Suppressor macrophage (primary cell): ENCODE measurements at places on chromosomes 2 and 18.
A peak's percentile ranks its signal among the peaks of the same experiment; 100 is the strongest.

- DNase-seq, result peak; percentile 96
Observed at GRCh38 chr2:42169100-42169873, at the start of gene EML4. Gene EML4 (plus strand): TSS chr2:42169353. CDS start chr2:42169612, 259 bp downstream.

DNA sequence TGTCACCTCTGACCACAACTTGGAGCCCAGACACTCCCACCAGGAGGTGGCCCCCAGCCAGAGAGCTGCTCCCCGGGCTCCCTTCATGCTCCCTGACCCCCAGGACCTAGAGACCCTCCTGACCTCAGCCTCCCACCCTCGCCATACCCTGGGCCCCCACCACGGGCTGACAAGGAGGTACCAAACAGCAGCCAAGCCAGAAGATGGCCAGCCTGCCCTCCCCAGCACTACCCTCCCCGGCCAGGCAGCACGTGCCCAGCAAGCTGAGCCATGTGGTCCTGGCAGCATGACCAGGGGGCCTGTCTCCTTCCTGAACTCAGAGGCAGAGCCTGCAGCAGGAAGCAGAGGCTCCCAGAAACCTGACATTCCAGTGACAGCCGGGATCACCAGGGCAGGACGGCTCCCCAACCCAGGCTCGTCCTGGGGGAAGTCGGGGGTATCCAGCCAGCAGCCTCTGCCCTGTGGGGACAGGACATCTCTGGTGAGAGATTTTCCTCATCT is 69.4 kb upstream of the GPC1 start:
- DNase-seq, result no peak

- no peak for DNase-seq
Observed at GRCh38 chr2:182740701-182741100, 24.6 kb downstream of the DNAJC10 start.

DNA sequence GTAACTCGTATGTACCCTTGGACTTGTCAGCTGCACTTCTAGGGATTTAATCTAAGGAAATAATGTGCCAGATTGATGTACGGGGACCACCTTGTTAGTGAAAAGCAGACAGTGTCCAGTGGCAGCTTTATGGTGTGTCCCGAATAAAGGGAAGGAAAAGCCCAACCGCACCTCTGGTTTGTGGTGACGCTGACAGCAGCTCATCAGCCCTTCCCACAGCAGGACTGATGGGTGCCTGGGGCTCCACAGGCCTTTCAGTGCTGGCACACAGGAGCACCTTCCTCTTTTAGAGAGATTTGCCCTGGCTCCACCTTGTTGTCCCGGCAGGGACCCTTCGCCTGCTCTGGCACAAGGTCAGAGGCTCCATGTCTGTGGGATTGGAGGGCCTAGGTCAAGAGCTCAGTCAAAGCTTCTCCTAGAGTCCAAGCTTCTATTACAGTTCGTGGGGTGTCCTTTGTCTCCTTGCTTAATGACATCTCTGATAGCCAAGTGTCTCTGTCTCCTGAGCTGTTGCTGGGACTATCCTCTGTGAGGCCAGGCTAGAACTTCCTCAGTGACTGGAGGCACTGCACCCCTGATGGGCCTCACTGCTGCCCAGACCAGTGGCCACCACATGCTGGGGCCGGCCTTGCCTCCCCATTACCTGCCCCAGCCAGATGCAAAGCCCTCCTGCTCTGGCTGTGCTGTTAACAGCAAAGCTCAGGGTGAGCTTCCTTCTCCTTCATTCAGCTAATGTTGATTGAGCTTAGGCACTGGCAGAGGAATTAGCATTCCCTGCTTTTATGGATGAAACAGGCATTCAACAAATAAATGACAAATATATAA is 33.0 kb upstream of the SCLY start:
- peak; percentile 36 for DNase-seq

DNA sequence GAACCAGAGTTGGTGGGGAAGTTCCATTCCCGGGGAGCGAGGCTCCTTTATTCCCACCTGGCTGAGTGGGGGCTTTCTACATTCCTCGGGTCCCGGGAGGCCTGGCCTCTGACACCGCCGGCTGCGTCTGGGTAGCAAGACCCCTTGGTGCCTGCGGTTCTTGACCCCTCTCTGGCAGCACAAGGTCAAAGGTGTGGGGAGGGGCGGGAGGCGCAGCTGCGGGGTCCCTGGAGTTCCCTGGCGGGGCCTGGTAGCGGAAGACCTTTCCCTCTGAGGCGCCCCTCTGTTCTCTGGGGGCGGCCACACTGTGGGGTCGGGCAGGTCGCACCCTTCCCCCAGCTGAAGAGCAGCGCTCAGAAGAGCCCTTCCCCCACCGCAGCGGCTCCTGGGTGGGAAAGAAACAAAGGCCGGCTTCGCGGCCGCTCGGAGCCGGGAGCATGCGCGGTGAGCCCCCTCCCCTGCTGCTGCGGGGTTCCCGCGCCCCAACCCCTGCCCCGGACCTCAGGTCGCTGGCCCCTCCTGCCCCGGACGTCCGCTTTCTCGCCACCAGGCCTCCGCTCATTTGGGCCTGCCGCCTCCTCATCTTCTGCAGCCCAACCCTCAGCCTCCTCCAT is 146.3 kb downstream of the ANKRD44 start:
- DNase-seq, result no peak

DNA sequence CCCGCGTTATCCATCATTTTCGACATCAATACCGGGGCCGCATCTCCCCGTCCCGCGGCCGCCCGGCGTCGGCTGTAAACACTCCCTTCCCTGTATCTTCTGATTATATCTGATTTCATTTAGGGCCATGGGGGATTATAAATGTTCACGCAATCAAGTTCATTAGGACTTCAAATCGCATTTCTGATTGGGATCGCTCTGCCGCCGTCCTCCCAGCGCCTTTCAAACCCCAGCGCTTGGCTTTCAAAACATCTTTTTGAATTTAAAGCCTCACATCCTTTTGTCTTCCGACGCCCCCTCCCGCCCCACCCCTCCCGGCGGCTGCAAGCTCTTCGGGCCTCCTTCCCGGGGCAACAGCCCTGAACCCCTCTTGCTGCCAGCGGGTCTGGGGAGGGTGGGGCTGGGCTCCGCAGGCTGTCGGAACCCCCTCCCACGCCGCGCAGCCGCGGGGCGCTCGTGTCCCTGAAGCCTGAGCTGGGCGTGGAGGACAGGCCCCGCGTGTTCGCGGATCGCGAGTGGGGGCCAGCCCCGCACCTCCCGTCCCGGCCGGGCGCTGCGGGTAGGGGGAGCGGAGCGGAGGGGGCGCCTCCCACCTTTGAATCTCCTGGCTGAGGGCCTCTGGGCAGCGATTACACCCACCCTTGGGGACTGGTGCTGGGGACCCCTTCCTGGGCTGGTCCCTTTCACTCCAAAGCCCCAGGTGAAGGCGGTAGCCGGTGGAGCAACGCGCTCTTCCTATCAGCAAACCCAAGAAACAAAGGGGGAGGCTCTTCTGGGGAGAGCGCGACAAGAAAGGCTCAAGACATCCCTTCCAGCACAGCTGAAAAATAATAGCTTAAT is 11.3 kb upstream of the GBX2 start:
- no peak for DNase-seq

- no peak for DNase-seq
Observed at GRCh38 chr18:848062-848861, 36.2 kb upstream of the YES1 start.

- DNase-seq, result no peak
Observed at GRCh38 chr2:138391946-138392345, 109.6 kb upstream of the SPOPL start.

DNA sequence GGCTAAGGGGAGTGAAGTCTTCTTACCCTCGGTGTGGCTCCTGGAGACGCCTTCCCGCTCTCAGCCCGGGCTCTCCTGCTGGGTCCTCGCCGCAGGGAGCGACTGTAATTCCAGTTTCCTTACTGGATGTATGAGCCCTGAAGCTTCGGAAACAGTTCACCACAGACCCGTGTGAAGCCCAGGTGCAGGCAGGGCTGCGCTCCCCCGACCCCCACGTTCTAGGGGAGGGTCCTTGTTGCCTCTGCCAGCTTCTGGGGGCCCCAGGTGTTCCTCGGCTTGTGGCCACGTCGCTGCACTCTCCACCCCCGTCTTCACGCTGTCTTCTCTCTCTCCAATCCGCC is 5.1 kb upstream of the ASB1 start:
- DNase-seq, result no peak
